Activated T-cell treated with anti-CD3 and anti-CD28 coated beads, Interleukin-2, amount 50 U/mL, for 72 hours (primary cell): ENCODE measurements at places on chromosomes 13 and 19. TPM values are rescaled to one million over a fixed set of nuclear protein-coding genes. Genes with fewer than 3 reads are reported as not detected.

- H3K27me3 ChIP-seq = no peaks in the 10 kb centered on the region
- no peak overlapping the region for H3K27ac ChIP-seq
- DNase-seq = no peak
These were observed 85.3 kb upstream of the FNDC3A start for GRCh38 chr13:48890391-48890790.

DNA sequence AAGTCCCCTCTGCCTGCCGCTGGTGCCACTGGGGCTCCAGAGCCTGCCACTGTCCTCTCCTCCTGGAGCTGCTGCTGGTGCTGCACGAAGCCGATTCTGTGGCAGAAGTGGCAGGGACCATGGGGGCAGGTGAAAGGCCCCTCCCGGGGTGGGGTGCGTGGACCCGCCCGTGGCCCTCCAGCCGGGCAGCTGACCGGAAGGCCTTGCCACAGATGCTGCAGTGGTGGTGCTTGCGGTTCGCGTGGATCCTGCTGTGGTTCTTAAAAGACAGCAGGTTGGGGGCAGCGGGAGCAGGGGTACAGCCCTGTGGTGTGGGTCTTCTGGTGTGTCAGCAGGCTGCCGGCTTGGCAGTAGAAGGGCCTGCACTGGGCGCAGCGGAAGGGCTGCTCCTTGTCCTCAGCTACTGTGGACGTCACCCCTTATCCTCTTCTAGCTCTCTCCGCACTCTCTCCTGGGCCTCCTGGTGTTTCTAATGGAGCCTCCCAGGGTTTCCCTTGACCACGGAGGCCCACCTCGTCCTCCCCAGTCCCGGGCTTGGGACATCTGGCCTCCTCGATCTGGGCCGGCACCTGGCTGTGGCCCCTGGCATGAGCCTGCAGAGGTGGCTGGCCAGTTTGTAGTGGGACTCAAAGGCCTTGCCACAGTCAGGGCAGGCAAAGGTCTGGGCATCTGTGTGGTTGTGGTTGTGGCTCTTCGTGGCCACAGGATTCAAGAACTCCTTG, 380.4 kb downstream of the OLFM4 start:
- H3K4me1 ChIP-seq = no peaks in the 10 kb centered on the region
- no peak overlapping the region for H3K27ac ChIP-seq
- no peaks in the 10 kb centered on the region for H3K36me3 ChIP-seq
- no peak overlapping the region for H3K4me3 ChIP-seq
- H3K27me3 ChIP-seq = no peaks in the 10 kb centered on the region
- DNase-seq = no peak

- no peak for DNase-seq
- H3K27me3 ChIP-seq = no peaks in the 10 kb centered on the region
- no peak overlapping the region for H3K4me3 ChIP-seq
- H3K4me1 ChIP-seq = no peaks in the 10 kb centered on the region
- H3K36me3 ChIP-seq = no peaks in the 10 kb centered on the region
- no peak overlapping the region for H3K27ac ChIP-seq
These were observed 128.7 kb upstream of the SLC10A2 start for GRCh38 chr13:103194871-103195270.

- H3K27me3 ChIP-seq = no peaks in the 10 kb centered on the region
These were observed 1268.4 kb upstream of the SPRY2 start for GRCh38 chr13:81609335-81609734.

DNA sequence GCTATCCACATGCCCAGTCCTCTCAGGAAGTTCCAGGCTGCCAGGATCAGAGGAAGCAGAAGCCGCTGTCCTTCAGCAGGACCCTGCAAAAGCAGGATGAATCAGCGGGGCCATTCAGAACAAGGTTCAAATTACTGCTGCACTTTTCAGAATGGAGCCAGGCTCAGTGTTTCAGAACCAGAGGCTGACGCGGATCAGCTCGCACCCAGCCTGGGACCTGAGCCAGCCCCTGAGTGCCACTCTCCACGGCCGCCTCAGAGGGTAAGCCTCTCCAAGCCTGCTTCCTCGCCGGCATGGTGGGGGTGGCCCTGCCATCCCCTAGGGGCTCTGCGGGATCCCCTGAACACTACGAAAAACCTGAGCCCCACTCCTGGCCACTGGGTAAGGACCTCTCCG, 24.7 kb downstream of the RASA3 start:
- peaks cover 52% of the 10 kb centered on the region for H3K4me1 ChIP-seq
- peak; percentile 0 for DNase-seq
- H3K36me3 ChIP-seq = peaks cover 3% of the 10 kb centered on the region
- no peak overlapping the region for H3K27ac ChIP-seq
- no peaks in the 10 kb centered on the region for H3K27me3 ChIP-seq

- no peak overlapping the region for H3K4me3 ChIP-seq
- no peak for DNase-seq
- no peak overlapping the region for H3K27ac ChIP-seq
- peaks cover 2% of the 10 kb centered on the region for H3K36me3 ChIP-seq
- no peaks in the 10 kb centered on the region for H3K27me3 ChIP-seq
- H3K4me1 ChIP-seq = no peaks in the 10 kb centered on the region
These were observed 7.1 kb downstream of the YIPF2 start for GRCh38 chr19:10921199-10921909.

- no peak for DNase-seq
- no peak overlapping the region for H3K4me3 ChIP-seq
- H3K4me1 ChIP-seq = peaks cover 39% of the 10 kb centered on the region
- no peak overlapping the region for H3K27ac ChIP-seq
- H3K27me3 ChIP-seq = peaks cover 72% of the 10 kb centered on the region
- H3K36me3 ChIP-seq = no peaks in the 10 kb centered on the region
These were observed 2.5 kb upstream of the CRLF1 start for GRCh38 chr19:18608805-18609716.

GRCh38 chr19:47790398-47790814, 11.9 kb downstream of the SELENOW start:
- H3K27me3 ChIP-seq = no peaks in the 10 kb centered on the region
- DNase-seq = peak; percentile 90
- H3K4me3 ChIP-seq = no peak overlapping the region
- no peaks in the 10 kb centered on the region for H3K36me3 ChIP-seq
- peaks cover 14% of the 10 kb centered on the region for H3K4me1 ChIP-seq

Gene IFNL1
- 1.7 TPM for total RNA-seq

Gene NLRP4
- not detected for total RNA-seq

DNA sequence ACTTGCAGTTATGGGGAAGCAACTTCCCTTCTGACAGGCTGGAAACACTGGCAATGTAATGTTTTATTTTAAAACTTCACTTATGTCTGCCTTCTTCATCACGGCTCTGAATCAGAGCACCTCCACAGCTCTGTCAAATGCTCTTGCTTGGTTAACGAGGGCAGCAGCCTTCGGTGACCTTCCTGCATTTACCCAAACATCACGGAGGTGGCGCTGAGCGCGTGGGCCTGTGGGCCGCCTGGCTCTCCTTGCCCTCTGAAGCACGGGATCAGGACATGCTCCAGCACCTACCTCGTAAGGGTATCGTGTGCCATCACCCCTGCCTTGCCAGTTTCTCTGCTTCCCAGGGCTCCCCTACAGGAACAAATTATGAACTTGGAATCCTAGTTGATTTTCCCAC, 310.0 kb downstream of the TEX29 start:
- H3K4me1 ChIP-seq = no peaks in the 10 kb centered on the region
- H3K4me3 ChIP-seq = no peak overlapping the region
- no peak overlapping the region for H3K27ac ChIP-seq
- no peaks in the 10 kb centered on the region for H3K27me3 ChIP-seq
- no peaks in the 10 kb centered on the region for H3K36me3 ChIP-seq

Gene SELENOV
- not detected for total RNA-seq

DNA sequence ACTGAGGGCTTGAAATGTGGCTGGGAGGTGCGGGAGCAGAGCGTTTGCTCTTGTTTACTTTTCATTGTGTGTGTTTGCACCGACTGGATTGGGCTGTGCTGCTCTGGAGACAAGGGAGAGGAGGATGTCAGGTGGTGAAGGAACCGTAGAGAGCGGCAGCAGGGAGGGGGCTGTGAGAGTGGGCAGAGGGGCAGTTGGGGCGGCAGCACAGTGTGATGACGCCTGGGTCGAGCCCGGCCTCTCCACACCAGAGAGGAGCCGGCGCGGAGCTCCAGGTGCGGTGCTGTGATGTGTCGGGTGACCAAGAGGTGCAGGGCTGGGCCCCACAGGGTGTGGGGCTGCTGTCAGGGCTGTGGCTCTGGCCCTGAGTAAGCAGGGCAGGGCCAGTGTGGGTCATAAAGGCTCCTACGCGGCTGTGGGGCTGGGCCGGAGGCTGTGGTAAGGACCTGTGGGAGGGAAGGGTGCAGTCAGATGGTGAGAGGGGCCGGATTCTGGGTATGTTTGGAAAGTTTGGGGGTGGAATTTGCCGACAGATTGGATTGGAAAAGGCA, 10.5 kb downstream of the NAXD start:
- H3K36me3 ChIP-seq = peaks cover 7% of the 10 kb centered on the region
- no peak overlapping the region for H3K27ac ChIP-seq
- no peak for DNase-seq
- H3K27me3 ChIP-seq = no peaks in the 10 kb centered on the region
- H3K4me3 ChIP-seq = no peak overlapping the region
- H3K4me1 ChIP-seq = peaks cover 30% of the 10 kb centered on the region

Gene C1QTNF9
- not detected for total RNA-seq

DNA sequence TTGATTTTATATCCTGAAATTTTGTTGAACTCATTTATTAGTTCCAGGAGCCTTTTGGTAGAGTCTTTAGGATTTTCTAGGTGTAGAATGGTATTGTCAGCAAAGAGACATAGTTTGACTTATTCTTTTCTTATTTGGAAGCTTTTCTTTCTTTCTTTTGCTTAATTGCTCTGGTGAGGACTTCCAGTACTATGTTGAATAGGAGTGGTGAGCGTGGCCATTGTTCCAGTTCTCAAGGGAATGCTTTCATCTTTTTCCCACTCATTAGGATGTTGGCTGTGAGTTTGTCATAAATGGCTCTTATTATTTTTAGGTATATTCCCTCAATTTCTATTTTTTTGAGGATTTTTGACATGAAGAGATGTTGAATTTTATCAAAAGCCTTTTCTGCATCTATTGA, 182.2 kb upstream of the SPRY2 start:
- peaks cover 2% of the 10 kb centered on the region for H3K36me3 ChIP-seq
- H3K4me3 ChIP-seq = no peak overlapping the region
- DNase-seq = no peak
